ENCODE measurements at places on chromosomes 1 and 21.

- DNase-seq = no peak
Measured at GRCh38 chr1:50251702-50252101, 143.0 kb downstream of the ELAVL4 start.

DNA sequence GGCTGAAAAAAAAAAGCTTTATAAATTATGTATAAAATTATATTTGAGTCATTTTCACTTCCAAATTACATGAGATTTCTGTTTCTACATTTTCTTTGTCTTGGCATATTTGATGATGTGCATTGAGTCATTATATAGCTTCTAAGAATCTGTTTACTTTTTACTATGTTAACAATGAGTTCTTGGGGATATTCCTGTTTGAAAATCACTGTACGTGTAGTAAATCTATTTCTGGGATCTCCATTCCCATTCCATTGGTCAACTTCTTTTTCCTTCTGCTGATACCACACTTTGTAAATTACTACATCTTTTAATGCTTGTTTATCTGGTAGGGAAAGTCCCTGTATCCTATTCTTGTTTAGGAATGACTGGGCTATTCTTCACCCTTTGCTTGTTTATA is 43.6 kb downstream of the TNFRSF9 start:
- DNase-seq = no peak

- DNase-seq = peak; percentile 62
Measured at GRCh38 chr21:45876381-45877170, 105.0 kb upstream of the COL6A1 start.

DNA sequence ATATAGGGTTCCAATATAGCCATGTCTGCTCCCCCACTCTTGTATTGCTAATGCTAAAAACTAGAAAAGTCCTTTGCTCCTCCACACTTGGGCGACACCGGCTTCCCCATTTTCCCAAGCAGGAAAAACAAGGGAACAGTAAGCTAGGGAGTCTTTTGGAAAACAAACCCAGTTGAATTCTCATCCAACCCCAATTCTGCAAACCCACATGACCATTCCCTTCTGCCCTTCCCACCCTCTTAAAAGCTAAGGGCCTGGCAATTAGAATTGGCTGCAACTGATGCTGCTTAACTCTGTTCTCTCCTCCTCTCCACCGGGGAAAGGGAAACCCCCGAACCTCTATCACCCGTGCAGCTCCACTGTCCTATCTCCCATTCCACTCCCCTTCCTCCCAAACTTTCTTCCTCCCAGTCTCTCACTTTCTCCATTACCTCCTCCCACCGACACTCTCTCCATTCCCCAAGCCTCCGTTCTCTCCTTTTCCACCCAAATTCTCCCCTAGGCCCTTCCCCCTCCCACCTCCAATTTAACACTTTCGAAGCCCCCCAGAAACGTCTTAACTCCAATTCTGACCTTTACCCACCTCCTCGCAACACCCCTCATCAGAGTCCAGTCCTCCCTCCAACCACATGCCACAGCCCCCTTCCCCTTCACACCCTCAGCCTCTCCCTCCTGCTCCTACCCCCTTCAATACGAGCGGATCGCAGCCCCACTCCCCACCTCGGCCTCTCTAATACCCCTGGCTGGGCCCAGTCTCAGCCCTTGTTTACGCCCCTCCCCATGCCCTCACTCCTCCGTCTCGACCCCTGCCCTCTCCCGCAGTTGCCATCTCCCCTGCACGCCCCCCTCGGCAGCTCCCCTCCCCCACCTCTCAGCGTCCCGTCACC is 701 bp downstream of the DEDD start:
- DNase-seq = peak; percentile 39

GRCh38 chr1:64866689-64867088 is 99.7 kb downstream of the JAK1 start:
- no peak for DNase-seq

GRCh38 chr1:156642265-156643048 is 540 bp downstream of the BCAN start:
- DNase-seq = no peak

DNA sequence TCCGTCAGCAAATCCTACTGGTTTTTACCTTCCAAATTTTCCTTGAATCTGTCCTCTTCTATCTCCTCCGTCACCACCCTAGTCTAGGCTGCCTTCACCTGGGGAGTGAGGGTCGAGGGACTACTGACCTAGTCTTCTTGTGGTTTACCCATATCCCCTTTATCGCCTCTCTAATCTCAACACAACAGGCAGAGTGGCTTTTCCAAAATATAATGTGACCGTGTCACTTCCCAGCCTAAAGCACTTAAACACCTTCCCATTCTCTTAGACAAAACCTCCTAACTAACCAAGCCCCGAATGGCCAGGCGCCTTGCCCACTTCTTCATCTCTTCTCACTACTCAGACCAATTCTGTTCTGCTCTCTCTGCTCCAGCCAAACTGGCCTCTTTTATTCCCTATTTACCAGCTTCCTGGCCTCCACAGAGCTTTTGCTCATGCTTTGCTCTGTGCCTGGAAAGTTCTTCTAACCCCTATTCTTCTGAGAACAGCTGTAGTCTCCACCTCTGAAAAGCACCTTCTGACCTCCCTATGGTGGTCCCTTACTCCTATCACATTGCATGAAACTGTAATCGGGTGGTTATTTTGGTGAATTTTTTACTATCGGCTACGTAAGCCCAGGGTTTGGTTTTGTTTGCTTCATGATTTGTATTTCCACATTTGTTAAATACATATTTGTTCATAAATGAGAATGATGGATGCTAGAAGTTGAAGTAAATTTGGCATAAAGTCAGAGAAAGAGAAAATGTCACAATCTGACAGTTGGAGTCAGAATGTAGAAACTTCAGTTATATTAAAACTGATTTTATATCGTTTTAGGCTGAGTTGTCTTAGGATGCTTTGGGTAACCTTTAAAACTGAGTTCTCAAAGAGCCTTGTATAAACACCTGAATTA is 1.2 kb upstream of the NBPF1 start:
- no peak for DNase-seq

DNA sequence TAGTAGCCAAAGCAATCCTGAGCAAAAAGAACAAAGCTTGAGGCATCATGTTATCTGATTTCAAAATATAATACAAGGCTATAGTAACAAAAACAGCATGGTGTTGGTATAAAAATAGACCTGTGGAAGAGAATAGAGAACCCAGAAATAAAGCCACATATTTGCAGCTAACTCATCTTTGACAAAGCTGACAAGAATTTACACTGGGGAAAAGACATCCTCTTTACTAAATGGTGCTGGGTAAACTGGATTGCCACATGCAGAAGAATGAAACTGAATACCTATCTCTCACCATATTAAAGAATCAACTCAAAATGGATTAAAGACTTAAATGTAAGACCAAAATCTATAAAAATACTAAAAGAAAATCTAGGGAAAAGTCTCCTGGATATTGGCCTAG is 59.5 kb upstream of the CD55 start:
- DNase-seq = peak; percentile 43

DNA sequence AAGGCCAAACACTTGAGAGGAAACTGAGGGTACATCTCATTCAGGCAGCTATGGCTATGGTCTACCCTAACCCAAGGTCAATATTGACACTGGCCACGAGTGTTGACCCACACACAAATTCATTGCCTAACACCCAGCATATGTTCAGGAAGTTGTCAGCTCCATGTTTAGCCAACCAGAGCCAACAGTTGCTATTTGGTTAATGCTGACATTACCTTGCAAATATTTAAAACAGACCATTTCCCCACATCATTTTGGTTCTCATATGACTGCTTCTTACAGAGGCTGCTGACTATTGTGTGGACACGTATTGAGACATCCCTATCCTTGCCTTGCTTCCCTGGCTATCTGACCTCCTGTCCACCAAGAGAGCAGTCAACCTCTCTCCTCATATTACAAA is 97.3 kb downstream of the LMX1A start:
- no peak for DNase-seq

DNA sequence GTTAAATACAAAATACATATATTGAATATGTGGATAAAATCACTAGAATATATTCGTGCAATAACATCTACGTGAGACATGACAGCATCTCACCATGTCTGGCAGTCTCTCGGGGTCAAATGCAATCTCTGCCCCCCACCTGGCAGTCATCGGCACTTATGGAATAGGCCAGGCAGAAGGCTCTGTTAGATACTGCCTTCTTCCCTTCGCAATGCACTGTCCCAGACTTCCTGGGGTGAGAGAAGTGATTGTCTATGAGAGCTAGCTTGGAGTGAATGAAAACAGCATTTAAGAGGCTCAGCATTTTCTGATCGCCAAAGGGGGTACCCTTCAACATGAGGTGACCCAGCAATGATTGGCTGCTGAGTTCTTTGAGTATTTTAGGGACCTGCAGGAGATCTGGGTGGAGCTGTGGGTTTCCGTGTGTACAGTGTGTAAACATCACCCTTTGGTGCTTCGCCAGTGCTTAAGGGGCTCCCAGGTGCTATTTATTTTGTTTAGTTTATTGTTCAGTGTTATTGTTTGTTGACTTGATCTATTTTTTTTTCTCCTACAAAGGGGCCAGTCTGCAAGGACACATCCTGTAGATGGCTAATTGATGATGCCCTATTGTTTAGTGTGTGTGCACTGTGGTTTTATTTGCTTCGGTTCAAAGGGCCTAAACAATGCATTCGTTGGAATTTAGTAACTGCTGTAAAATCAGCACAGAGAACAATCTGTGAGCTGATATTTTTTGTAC is 10.2 kb downstream of the ERG start:
- DNase-seq = no peak
